ENCODE measurements at places on chromosomes 6 and 20. TPM values are rescaled to one million over a fixed set of nuclear protein-coding genes. Genes with fewer than 3 reads are reported as not detected.

The NMBR gene
- total RNA-seq = not detected

The SYNGAP1 gene
- 52.1 TPM for total RNA-seq

The THBD gene
- not detected for total RNA-seq

The COL21A1 gene
- total RNA-seq = not detected

The C4B gene
- total RNA-seq = 3.5 TPM

The COL12A1 gene
- not detected for total RNA-seq

The TEAD3 gene
- total RNA-seq = 0.08 TPM

The BTN1A1 gene
- total RNA-seq = not detected

The CPNE5 gene
- total RNA-seq = 1.6 TPM

The SLC13A3 gene
- total RNA-seq = not detected

The C6orf163 gene
- total RNA-seq = 1.7 TPM

The POU5F1 gene
- total RNA-seq = not detected

The CTSZ gene
- total RNA-seq = 43.6 TPM

The NHLRC1 gene
- total RNA-seq = 0.55 TPM

The SLC22A3 gene
- not detected for total RNA-seq

The CD93 gene
- 0.43 TPM for total RNA-seq

The KCNG1 gene
- not detected for total RNA-seq

The HBS1L gene
- 69.4 TPM for total RNA-seq

The SNAP25 gene
- not detected for total RNA-seq

The ADAM33 gene
- not detected for total RNA-seq

The CAGE1 gene
- total RNA-seq = not detected

The NCOA5 gene
- total RNA-seq = 26.4 TPM

The TMEM244 gene
- total RNA-seq = not detected

The WFDC2 gene
- total RNA-seq = not detected

The OTOR gene
- total RNA-seq = not detected

The TBX18 gene
- not detected for total RNA-seq

The ACSS1 gene
- total RNA-seq = 55.3 TPM

The MACROD2 gene
- total RNA-seq = not detected

The GNAS-AS1 gene
- 0.89 TPM for total RNA-seq

The MYBL2 gene
- total RNA-seq = 64.7 TPM

The TPMT gene
- 5.3 TPM for total RNA-seq

The GPR6 gene
- total RNA-seq = not detected

The PRND gene
- total RNA-seq = not detected

The MOG gene
- total RNA-seq = not detected

The CST2 gene
- not detected for total RNA-seq

All from activated naive CD4-positive, alpha-beta T cell treated with anti-CD3 and anti-CD28 coated beads, Interleukin-2, amount 10 ng/mL, durations not matched to agents 5 hours and 36 hours (primary cell).